Natural killer cell treated with Interleukin-12 subunit alpha and Interleukin-12 subunit beta and Interleukin-15 and Interleukin-18, amount 100 ng/mL, for 72 hours (primary cell): ENCODE measurements at places on chromosomes 16 and 17.

GRCh38 chr17:49965524-49965909 lies 3.5 kb upstream of the DLX4 start:
- no peak for DNase-seq

DNA sequence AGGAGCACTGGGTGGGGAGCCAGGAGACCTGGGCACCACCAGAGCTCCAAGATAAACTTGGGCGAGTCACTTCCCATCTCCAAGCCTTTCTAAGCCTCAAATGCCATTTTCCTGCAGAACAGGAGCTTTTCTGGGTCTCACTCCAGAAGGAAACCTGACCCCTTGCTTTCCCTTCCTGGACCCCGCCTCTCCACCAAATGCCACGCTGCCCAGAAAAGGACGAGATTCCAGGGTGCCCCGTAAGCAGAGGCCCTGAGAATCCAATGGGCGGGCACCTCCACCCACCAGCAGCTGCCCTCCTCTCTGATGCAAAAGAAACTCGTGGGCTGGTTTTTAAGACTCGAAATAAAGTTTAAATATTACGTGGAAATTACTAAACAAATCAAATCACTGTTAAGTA lies 31.3 kb downstream of the ZNF423 start:
- no peak for DNase-seq

- no peak for DNase-seq
Measured at GRCh38 chr16:67873435-67874370, 851 bp downstream of the EDC4 start.

GRCh38 chr17:11130367-11130766 lies 110.6 kb upstream of the SHISA6 start:
- no peak for DNase-seq

- DNase-seq, result no peak
Measured at GRCh38 chr17:42879596-42879985, 21.0 kb upstream of the G6PC1 start.

GRCh38 chr17:17364338-17364667 lies 61.1 kb downstream of the NT5M start:
- DNase-seq, result no peak

GRCh38 chr16:27303256-27304100 lies 10.3 kb upstream of the IL4R start:
- no peak for DNase-seq

DNA sequence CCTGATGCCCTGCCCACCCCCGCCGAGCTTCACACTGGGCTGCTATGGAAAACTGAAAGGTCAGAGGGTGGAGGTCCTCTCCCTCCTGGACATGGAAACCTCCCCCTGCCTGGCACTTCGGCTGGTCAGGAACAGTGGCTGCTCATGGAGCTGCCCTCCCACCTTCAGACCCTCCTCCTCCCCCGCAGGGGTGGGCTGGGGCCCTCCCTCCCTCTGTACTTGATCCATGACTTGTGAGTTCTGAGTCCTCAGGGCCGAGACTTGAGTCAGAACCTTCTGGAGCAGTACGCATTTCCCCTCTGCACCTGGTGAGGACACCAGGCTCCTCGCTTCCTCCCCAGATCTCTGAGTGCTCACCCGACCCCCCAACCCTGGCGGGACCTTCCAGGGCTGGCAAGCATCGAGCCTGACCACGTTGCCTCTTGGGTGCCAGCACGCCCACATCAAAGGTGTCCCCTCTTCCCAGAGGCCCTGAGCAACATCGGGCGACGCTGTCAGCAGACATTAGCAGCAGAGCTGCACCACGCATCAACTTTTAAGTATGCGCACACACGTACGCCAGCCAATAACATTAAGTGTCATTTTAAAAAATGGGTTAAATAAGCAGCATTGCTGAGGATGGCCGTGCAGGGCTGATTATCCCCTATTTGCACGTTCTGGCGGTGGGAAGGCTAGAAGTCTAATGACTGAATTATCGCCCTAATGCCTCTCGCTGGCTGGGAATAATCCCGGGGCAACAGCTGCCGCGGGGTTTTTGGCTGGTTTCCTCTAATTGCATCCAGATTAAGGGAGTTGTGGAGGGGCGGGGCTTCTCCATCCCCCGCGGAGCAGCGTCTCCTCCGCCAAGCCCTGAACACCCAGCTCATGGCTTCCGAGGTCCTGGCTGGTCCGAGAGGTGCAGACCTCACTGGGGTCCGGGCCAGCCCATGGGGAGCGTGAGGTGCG lies 98.0 kb downstream of the TBC1D16 start:
- no peak for DNase-seq

DNA sequence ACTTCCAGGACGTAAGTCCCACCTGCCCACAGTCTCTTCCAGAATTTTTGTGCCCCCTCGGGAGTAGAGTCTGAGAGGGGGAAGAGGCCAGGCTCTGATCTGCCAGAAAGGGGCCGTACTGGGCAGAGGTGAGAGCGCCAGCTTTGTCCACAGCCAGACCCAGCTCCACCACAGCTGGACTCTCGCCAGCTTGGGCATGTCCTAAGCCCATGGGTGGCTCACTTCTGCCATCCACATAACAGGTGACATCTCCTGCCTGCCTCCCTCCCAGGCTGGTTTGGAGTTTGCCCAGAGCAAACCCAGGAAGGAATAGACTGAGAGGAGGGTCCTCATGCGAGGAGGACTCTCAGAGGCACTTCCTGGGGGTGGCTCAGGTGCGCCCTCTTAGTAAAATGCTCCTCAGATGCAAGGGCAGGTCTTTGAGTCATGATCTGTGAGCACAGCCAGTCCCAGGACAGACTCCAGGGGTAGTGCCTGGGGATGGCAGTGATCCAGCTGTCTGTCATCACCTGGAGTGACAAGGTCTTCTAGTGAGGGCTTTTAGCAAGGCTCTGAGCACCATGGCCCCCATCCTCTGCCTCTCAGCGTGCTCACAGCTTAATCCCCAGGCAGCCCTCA lies 89.2 kb downstream of the AMFR start:
- DNase-seq, result no peak

GRCh38 chr17:21036361-21036881 lies 6.4 kb downstream of the USP22 start:
- no peak for DNase-seq

DNA sequence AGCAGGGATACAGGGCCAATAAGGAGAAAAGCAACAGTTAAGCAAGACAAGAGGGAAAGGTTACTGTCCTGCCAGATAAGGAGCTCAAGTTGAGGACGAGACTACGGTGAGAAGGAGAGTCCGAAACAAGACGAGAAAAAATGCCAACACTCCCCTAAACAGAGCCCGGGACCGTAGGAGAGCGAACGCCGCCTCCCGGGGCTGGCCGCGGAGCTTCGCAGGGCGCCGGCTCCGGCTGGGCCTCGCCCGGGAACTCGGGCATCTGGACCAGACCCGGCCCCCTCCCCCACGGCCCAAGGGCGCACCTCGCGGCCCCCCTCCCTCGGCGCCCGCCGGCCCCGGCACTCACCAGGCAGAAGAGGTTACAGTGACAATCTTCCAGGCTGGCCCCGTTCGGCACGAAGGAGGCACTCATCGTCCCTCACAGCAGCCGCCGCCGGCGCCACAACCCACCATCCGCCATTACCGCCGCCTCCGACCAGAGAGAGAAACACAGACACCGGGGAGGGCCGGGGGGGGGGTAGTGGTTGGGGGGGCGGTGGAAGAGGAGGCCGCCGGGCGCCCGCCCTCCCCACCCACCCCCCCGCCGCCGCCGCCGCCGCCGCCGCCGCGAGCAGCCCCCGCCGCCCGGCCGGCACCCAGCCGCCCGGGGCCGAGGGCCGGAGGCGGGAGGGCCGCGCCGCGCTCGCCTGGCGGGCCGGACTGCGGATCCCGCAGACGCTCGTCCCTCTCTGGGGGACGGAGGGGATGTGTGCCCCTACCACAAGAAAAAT lies at the start of gene MED13:
MED13 (minus strand) TSS at position 488 of the 773 bp plus-strand sequence; CDS start at position 415, 73 bp downstream.
- peak; percentile 67 for DNase-seq

DNA sequence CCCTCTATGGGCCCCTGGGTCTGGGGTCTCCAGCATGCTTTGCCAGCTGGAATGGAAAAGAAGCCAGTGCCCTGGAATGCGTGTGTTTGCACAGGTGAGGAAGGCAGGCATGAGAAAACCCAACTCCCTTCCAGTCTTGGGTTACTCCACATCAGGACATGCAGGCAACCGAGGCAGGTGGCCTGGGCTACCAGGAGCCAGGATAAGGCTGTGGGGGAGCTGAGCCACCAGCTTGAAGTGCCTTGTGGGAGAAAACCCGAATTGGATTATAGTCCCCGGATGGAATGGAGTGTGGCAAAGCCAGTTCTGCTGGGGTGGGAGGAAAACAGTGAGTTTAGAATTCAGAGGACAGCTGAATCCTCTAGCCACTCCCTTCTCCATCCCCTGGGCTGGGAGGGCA lies 7.2 kb downstream of the SRCIN1 start:
- DNase-seq, result no peak

DNA sequence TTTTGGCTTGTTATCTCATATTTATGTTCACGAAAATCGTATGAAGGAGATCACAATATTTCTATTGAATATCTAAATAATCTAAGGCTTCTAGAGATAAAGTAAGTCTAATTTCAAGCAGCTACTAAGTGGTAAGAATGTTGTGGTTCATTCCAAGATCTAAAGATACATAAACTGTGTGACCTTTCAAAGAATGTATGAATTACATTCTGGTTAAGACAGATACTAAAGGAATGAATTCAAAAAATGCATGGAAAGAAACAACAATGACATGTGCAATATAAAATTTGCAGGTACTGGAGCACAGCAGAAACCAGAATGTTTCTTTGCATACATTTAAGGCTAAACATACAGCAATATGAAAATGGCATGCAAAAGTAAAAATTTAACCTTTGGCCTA lies 1214.6 kb downstream of the CDH8 start:
- DNase-seq, result no peak

- no peak for DNase-seq
Measured at GRCh38 chr17:67063141-67063540, 18.8 kb downstream of the CACNG1 start.

GRCh38 chr16:81521141-81521626 lies 76.6 kb downstream of the CMIP start:
- DNase-seq, result peak; percentile 91

GRCh38 chr16:12267491-12267890 lies 291.0 kb downstream of the SNX29 start:
- DNase-seq, result no peak

GRCh38 chr16:82954224-82954929 lies 327.6 kb downstream of the CDH13 start:
- DNase-seq, result no peak

GRCh38 chr16:46739934-46740333 lies 8.2 kb downstream of the MYLK3 start:
- no peak for DNase-seq

DNA sequence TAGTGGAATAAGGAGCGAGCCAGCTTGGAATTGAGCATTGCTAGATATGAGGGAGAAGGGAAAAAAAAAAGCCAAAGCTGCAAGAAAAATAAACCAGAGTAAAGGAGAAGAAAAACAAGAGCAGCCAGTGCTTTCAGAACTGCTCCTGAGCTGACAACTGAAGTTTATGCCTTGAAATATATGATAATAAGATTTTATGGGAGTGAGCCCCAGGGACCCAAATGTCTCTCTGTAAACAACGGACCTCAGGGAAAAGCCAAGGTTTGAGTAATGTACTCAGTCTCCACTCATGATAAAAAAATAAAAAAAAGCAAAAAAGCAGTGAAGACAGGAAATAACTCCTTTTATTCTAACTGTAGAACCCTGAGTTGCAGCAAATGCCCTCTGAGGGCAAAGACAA lies 132.6 kb downstream of the SNX11 start:
- no peak for DNase-seq

DNA sequence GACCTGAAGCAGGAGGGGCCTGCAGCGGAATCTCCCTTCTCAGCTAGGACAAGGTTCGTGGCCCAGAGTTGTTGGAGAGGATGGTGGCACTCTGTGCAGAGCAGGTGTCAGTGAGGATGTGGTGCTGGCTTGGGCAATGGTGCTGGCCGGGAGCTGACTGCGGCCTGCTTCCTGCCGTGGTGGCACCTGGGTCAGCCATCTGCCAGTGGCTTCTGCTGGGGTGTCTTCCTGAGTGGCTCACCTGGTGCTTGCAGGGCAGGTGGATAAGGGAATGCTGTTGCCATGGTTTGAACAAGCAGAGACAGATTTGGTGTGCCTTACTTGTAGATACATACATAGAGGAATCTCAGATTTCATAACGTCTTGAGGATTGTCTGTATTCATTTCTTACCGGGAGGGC lies 69.6 kb downstream of the SEC14L1 start:
- no peak for DNase-seq

DNA sequence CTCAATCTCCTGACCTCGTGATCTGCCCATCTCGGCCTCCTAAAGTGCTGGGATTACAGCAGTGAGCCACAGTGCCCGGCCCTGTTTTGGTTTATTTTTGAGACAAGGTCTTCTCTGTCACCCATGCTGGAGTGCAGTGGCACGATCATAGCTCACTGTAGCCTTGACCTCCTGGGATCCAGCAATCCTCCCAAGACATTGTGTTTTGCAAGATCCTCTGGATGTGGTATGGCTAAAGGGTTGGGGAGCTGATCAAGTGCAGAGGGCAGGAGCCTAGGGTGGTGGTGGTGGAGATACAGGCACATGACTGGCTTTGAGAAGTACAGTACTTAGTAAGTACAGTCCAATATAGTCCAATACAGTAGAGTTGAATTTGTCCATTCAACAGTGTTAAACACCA lies 16.6 kb upstream of the TNS4 start:
- no peak for DNase-seq

DNA sequence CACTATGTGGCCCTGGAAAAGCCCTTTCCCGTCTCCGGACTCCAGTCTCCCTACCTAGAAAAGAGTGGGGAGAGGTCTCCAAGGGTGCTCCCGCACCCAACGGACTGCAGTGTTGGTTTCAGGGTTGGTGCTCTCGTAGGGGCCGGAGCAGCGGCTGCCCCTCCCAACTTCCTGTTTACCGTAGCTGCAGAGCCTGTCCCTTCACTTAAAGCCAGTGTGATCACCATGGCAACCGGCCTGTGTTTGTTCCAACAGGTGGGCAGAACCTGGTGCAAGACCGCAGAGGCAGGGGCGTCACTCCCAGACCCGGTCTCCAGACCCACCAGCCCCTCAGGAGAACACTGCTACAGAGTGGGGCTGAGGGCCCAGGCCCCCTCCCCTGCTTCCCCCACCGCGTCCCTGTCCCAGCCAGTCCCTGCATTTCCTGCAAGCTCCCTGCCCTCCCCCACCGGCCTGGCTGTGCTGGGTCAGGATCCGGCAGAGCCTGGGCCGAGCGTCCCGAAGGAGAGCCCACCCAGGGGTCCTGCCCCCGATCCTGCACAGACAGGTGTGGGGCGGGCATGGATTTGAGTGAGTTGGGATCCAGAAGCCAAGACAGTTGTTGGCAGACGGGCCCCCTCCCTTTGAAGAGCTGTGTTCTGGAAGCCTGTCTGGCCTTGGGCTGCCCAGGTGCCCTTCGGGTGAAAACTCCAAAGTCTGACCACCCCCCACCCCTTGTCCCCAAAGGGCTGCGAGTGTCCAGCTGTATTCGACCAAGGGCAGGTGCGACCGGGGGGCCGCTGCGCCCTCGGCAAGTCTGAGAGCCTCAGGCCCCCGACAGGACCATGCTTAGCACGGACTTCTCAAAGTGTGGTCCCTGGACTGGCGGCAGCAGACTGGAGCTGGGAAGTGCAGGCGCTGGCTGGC lies 1.5 kb upstream of the BAIAP3 start:
- no peak for DNase-seq
